ENCODE measurements at places on chromosomes 6 and 20.

DNA sequence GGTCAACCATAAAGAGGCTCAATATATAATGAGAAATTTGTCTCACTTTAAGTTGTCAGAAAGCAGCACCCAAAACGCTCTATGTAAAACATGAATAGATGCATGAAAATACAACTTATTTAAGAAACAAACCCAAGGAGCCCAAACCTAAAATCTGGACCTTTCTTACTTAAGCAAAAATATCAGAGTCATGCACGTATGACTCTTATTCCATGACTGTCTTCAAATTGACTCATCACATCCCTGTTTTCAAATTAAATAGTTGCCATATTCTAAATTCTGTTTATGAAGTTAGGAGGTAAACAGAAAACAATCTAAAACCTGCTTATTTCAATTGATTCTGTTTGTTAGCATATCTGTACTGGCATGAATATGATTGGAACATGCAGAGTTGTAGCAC, 42.1 kb downstream of the ANKRD6 start:
- no peak for DNase-seq

- no peak for DNase-seq
These were observed 109.8 kb downstream of the DOK5 start for GRCh38 chr20:54585217-54585616.

DNA sequence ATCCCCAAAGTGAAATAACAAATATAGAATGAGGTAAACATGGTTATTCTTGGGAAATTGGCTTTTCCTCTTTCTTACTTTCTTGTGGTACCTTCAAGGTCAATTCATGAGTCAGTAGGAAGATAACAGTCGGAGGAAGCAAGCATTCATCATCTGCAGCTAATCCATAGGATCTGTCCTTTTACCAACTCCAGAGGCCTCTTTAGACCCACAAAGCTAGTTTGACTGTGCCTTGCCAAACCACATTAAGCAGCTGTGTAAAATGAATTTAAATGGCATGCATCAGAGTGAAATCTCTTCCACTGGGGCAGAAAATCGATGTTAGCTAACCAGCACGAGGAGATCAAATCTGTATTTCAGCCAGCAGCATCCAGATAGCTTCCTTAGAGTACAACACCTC, 171.3 kb downstream of the TMEM242 start:
- DNase-seq: no peak

DNA sequence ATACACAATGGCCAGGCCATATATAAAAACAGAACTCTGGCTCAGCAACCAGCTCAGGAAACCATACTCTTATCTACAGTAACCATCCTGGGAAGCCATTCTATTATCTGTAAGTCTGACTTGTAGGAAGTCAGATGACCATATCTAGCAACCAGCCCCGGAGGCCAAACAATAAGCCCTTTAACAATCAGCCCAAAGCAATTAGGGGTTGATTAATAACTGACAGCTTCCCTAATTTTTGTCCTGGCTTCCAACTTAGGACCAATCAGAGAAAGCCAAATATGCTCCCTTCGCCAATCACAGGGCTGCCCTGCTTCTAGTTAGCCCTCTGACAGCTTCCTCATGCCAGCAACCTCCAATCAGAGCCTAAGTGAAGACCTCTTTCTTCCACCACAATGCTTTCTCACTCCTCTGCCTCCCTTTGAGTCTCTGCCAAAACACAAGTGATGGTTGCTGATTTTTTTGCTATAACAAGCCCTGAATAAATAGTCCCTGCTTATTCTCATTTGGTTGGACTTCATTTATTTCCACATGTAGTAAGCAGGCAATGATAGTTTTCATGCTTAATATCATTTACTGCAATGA, 37.8 kb upstream of the STXBP5 start:
- DNase-seq: peak; percentile 2

GRCh38 chr6:11092668-11093375, 812 bp upstream of the SMIM13 start:
- no peak for DNase-seq

DNA sequence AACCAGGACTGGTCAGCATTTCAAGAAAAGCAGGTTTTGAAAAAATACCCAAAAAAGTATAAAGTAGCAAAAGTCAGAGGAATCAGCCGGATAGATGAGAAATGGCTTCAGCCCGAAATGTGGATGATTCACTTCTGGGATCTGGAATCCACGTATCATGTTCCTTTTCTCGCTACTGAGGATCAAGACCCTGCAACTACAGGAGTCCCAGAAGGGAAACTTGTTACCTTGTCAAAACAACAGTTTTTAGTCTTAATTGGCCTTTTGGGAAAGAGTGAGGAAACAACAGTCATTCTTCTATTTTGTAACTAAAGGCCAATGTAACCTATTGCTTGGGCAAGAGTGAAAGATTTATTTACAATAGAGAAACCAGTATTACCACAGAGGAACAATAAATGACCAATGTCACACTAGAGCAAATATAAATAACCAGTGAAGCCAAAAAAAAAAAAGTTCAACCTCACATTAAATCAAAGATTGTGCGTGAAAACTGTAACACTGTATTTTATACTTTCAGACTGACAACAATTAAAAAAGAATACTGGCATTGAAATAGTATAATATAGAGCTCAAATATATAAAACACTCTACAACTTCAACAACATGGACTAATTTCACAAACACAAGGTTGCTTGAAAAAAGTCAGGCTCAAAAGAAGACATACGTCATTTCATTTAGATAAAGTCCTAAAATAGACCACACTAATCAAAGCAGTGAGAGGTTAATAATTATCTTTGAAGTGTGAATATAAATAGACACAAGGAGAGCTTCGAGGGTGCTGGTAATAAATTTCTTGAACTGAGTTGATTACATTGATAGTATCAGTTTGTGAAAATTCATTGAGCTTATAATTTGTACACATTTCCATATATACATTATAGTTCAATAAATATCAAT, 116.2 kb downstream of the GFRAL start:
- DNase-seq: peak; percentile 7

DNA sequence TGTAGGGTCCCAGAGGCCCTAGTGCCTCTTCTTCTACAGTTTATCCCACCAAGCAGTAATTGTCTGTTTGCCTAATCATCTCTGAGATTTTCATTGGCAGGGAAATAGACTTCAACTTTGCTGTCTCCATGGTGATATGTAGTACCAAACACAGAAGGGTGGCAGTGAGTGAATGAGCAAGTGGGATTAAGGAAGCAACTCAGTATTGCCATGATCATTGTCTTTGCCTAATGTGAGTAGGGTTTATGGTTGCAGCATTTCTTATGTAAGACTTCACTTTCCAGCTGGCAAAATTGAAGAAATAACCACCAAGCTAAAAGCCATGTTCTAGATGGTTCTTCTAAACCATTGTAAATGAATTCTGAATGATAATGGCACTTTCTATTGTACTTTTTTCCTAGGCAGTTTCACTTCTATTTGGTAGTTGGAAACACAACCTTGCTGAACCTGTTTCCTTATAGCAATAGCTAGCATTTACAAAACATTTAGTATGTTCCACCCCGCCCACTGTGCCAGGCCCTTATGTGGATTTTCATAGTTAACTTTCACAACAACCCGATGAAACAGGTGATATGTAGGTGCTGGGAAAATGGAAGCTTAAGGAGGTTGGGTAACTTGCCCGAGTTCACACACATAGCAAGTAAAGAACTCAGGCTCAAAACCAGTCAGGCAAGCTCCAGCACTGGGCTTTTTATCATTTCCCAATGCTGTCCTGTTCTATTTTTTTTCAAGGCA, 32.0 kb downstream of the ZC2HC1B start:
- no peak for DNase-seq
